ENCODE measurements at places on chromosomes 1 and 21. TPM values are rescaled to one million over a fixed set of nuclear protein-coding genes. Genes with fewer than 3 reads are reported as not detected.

Gene TIAM1
- 28.2 TPM for total RNA-seq

DNA sequence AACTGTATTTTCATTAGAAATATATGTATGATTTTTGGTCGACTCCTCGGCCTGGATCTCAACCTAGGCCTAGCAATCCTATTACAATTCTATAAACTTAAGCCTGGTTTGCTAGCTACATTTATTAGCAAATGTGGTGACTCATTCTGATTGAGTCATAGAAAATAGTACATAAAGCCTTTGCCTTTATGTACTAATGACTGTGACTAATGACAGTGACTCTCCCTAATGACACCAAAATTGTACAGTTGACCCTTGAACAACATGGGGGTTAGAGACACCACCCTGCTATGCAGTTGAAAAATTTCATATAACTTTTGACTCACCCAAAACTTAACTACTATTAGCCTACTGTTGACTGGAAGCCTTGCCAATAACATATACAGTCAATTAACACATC, 78.9 kb downstream of the CLEC20A start:
- DNase-seq: no peak

DNA sequence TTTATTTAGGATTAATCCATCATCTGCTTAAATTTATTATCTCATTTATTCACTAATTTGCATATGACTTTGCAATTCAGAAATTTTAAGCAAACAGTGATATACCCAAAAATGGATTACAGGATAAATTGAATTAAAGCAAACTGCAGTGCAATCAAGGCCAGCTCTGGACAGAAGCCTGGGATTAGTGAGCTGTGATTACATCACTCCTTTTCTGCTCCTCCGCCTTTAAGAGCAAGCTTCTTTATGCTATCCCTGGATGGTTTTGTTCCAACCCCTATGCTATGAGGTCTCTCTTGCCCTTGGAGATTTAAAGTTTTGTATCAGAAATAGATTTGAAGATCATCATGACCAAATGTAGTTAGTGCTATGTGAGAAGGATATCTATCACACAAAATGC, 32.6 kb downstream of the GPR52 start:
- DNase-seq: no peak

GRCh38 chr1:110176299-110176956, 26.1 kb downstream of the SLC6A17 start:
- no peak for DNase-seq

Gene SPRR2B
- total RNA-seq: not detected

Gene TRIM45
- total RNA-seq: 0.60 TPM

Gene SLAMF6
- total RNA-seq: 48.1 TPM

DNA sequence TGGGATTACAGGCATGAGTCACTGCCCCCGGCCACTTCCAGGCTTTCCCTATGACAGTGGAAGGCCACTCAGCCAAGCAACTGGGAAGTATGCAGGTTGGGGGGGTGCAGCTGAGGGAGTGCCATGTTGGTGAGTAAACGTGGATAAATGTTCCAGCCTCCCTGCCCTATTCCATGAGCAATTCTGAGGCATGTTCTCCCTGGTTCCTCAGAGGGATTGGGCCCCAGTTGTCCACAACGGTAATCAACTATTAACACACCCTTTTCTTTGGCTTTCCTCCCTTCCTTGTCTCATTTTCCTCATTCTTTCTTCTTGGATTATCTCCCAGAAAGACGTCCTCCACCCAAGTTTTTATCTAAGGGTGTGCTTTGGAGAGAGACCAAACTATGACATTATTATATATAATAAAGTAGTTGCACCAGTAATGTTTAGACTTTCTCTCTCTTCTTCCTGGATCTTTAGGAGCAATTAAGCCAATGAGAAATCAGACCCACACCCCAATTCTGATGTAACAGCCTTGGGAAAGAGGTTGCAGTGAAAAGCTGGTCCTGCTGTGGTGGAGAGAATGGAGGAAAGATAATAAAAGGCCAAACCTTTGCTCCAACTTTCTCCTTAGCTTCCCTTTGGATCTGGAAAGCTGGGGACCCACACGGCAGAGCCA, 6.8 kb upstream of the SLAMF9 start:
- DNase-seq: no peak

GRCh38 chr1:6307099-6307498, 46.2 kb upstream of the GPR153 start:
- DNase-seq: no peak

DNA sequence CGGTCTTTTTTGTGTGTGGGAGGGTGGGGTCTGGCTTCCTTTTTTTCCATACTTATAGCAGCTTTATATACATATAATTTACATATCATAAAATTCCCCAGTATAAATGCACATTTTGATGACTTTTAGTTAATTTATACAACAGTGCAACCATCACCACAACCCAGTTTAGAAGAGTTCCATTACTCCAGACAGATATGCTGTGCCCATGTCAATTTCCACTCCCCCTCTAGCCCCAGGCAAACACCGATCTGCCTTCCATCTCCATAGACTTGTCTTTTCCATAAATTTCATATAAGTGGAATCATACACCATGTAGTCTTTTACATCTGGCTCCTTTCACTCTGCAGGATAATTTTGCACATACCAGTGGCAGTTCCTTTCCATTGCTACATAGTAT, 139.2 kb upstream of the SYT6 start:
- no peak for DNase-seq

Gene FLG2
- not detected for total RNA-seq

- no peak for DNase-seq
These were observed 15.6 kb downstream of the LRRC8D start for GRCh38 chr1:89836252-89837035.

Gene LEFTY1
- total RNA-seq: not detected

Gene NMNAT2
- total RNA-seq: not detected

Gene OR14K1
- not detected for total RNA-seq

DNA sequence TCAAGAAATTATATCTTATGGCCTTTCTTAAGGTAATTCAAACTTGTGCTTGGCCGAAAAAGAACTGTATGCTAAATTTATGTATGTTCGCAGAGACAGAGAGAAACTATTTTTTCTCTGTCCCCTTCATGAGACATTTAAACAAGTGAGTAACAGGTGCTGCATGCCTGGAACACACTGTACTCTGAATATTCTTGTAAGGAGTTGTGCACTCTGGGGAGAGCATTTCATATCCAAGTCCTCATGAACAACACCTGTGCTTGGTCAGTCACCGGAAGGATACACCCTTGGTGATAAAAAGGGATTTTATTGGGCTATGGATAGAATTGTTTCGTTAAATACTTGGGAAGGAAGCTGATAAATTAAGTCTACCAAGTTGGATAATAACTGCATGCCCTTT, 220.8 kb upstream of the NRIP1 start:
- no peak for DNase-seq

GRCh38 chr1:80542231-80542630, 1258.5 kb upstream of the ADGRL2 start:
- no peak for DNase-seq

- DNase-seq: no peak
These were observed 125.7 kb upstream of the PBX1 start for GRCh38 chr1:164433141-164433817.

- DNase-seq: no peak
These were observed 404.9 kb upstream of the CHRM3 start for GRCh38 chr1:238981317-238981933.

All from activated naive CD8-positive, alpha-beta T cell treated with anti-CD3 and anti-CD28 coated beads for 36 hours (primary cell).